ENCODE measurements at places on chromosomes 7 and 10.

- DNase-seq = no peak
Measured at GRCh38 chr10:24674892-24675632, 48.6 kb downstream of the ARHGAP21 start.

- peak; percentile 47 for DNase-seq
Measured at GRCh38 chr7:45699726-45700390, 125.7 kb downstream of the ADCY1 start.

- DNase-seq = no peak
Measured at GRCh38 chr7:14065286-14065685, 75.8 kb upstream of the ETV1 start.

DNA sequence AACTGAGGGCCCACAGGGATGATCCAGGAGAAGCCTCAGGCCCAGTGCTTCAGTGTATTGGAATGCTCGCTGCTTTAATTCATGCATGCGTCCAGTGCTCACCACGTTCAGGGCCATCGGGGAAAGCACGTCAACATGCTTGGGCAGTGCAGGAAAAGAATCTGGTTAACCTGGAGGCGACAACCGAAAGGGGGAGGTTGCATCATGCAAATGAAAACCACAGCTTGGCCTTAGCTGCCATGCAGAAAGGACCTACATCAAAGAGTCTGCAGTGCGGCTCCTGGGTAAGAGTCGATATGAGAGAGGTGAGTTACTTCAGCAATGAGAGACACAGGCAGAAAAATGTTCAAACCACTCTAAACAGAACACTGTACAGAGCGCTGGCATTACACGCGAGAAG is 440.1 kb downstream of the KCNMA1 start:
- no peak for DNase-seq

- DNase-seq = no peak
Measured at GRCh38 chr7:85471307-85471706, 284.5 kb upstream of the SEMA3D start.

- no peak for DNase-seq
Measured at GRCh38 chr10:100792574-100792973, 47.2 kb downstream of the PAX2 start.

DNA sequence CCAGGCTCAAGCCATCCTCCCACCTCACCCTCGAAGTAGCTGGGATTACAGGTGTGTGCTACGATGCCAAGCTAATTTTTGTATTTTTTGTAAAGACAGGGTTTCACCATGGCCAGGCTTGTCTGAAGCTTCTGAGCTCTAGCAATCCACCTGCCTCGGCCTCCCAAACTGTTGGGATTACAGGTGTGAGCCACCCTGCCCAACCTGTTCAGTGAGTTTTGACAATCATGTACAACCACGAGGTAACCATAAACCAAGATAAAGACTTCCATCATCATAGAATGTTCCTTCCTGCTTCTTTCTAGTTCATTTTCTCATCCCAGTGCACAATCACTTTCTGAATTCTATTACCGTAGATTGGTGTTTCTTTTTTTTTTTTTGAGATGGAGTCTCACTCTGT is 30.5 kb upstream of the MKRN1 start:
- DNase-seq = no peak

DNA sequence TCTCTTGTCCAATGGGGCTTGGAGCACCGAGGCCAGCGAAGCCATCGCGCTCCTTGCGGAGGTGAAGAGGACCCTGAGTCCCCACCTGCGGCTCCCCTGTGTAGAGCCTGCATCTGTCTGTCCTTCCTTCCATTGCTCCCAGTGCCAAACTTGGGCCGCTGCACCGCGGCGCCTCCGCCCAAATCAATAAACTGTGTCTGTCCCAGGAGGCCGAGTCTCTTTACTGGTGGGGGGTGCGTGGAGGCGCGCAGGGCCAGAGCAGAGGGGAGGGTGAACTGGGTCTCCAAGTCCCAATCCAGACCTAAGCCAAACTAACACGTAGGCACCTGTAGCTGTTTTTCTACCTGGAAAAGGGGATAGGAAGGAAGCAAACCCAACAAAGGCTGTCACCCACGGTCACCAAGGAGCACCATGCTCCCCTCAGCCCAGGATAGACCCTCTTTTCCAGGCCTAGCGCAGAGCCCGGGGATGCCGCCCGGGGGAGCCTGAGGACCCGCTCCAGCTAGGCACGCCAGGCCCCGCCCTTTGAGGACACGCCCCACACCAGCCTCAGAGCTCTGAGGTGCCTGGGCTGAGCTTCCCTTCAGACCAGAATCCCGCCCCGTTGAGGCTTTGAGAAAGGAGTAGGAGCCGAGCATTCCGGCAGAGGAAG is 1.2 kb upstream of the CHAT start:
- DNase-seq = no peak

- DNase-seq = peak; percentile 67
Measured at GRCh38 chr7:157003756-157004520, 6.5 kb downstream of the MNX1 start.

DNA sequence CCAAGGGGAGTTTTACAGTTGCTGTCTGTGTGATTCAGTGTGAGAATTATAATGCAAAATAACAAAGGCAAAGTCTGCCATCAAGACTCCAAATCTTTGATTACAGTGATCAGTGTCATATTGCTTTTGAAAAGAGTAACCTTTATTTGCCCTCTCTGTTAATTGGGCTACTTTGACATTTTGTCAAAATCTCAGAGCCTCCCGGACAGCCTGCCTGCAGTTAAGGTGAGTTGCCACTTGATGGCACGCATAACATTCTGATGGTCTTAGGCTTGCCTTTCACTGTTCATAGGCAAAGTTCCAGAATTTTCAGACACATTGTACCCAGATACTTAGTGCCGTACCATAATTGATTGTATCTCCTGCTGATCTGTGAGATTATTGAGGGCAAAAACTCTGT is 253.5 kb downstream of the ABCA13 start:
- DNase-seq = no peak

GRCh38 chr7:87218796-87219544 is 562 bp downstream of the TMEM243 start:
- DNase-seq = no peak

GRCh38 chr10:62738916-62739315 is 65.6 kb upstream of the ADO start:
- no peak for DNase-seq

- DNase-seq = no peak
Measured at GRCh38 chr10:102542800-102543418, 39.1 kb downstream of the SUFU start.

GRCh38 chr10:104028146-104028545 is 57.5 kb downstream of the COL17A1 start:
- DNase-seq = no peak
